GM12891 (cell line): ENCODE measurements at places on chromosomes 7 and 10.

- no peak for DNase-seq
These were observed 49.8 kb downstream of the CARD11 start for GRCh38 chr7:2993868-2994267.

DNA sequence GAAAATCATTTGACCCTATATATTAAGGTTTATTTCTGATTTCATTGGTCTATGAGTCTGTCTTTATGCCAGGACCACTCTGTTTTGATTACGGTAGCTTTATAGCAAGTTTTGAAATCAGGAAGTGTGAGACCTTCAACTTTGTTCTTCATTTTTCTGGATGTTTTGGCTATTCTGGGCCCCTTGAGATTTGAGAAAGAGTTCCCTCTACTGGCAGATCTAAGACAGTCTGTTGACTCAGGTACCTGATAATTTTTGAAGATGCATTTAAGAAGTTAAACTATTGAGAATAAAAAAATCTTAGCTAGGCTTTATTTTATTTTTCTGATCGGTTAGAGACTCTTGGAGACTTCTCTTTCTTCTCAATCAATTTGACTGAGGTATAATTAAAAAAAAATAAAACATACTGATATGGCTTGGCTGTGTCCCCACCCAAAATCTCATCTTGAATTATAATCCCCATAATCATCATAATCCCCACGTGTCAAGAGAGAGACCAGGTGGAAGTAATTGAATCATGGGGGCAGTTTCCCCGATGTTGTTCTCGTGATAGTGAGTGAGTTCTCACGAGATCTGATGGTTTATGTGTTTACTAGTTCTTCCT, 209.2 kb downstream of the SNX10 start:
- peak; percentile 20 for DNase-seq

DNA sequence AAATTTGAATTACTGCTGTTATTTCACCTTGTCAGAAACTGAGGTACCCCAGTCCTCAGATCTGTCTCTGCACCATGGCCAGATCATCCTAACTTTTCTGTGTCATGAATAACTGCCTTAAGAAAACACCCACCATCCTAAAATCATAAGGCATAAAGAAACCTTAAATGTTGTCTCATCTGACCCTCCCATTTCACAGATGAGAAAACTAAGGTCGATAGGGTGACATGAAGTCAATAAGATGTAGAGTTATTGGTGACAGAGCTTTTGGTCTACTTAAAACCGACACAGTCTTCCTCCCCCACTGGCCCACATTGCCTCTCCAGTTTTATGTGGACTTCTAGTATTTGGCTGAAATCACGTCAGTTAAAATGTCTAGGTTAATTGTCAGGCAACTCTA, 101.5 kb upstream of the PDCD4 start:
- no peak for DNase-seq

- no peak for DNase-seq
These were observed 29.0 kb upstream of the GNA12 start for GRCh38 chr7:2873146-2873545.

- no peak for DNase-seq
These were observed 51.2 kb upstream of the NXPH1 start for GRCh38 chr7:8382004-8382730.

DNA sequence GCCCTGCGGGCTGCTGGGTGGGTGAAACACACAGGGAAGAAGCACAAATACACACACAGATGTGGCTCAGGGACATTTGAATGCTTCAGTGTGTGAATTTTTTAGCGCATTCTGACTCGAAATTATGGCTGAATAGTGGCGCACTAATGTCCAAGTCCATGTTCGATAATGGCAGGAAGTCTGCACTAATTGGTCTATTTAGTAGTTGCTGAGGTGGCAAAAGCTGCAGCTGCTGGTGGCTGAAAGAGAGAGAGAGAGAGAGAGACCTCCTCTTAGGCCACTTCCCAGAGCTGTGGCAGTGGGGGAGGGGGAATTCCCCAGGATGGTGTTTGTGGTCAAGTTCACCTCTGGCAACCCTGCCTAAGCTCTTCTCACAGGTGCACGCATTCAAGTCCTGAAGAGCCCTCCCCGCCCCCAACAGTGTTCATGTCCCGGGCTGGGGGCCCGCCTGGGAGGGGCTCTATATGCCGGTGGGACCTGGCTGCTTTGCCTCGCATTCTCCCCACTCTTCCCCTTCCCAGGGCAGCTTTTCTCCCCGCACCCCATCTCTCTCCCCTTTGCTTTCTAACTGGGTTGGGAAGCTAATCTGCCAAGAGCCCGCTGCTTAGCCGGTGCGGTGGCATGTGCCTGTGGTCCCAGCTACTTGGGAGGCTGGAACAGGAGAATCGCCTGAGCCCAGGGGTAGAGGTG, 6.0 kb upstream of the MNX1 start:
- DNase-seq, result no peak

GRCh38 chr10:79400146-79401004, 45.0 kb downstream of the ZCCHC24 start:
- DNase-seq, result peak; percentile 84

GRCh38 chr7:124779194-124779593, 13.6 kb upstream of the GPR37 start:
- DNase-seq, result no peak

GRCh38 chr10:44931621-44932516, 20.7 kb downstream of the TMEM72 start:
- no peak for DNase-seq
